ENCODE measurements at places on chromosomes 16 and 17.

GRCh38 chr17:33709881-33710280 is 416.8 kb upstream of the ASIC2 start:
- no peak for DNase-seq

DNA sequence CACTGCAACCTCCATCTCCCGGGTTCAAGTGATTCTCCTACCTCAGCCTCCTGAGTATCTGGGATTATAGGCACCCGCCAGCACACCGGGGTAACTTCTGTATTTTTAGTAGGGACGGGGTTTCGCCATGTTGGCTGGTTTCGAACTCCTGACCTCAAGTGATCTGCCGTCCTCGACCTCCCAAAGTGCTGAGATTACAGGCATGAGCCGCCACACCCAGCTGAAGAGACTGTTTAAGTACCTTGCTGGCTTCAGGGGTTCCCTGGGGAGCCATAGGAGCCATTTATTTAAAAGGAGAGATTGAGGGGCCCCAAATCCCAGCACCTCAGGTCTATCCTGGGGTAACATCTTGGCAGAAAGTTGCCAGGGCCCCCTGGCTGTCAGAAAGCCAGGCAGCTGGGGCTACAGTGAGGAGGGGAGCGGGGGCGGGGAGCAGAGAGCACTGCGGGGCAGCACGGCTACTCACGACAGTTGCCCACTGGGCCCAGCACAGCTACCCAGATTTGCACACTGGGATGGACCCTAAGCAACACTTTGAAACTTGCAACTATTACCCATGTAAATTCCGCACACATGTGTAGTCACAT is 1.6 kb downstream of the SNAI3 start:
- DNase-seq, result no peak

DNA sequence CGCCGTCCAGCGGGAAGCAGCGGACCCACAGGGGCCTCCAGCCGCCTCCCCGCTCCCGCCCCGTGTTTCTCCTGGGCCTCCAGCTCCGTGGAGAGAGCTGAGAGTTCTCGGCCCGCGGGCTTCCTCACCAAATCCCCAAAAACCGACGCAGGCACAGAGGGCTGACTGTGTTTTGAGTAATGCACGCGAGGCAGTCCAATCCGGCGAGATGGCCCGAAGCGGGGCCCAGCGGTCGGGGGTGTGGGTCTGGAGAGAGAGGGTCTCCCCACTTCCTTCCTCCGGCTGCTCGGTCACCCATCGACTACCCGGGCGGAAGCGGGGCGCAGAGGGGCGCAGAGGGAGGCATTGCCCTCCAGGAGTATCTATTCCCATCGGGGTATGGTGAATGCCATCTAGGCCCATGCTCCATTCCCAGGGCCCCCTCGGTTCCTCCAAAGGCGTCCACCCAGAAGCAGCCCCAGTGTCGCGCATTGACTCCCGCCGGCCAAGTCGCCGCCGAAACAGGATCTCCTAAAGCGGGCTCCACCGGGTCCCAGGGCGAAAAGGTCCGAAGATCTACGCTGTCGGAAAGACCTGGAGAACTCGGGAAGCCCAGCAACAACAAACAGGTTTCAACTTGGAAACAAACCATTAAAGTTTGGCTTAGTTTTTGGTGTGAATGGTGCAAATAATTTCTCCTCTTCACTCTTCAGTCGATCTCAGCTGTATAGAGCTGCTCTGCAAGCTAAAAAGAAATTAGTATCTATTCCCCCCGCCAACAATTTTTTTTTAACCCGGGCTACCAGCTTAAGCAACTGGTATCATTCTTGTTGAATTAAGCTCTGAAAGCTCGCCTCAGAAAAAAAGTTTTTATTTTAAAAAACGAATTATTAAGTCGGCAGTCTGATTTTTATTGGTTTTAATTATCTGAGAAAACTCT is 19.2 kb upstream of the HOXB13 start:
- no peak for DNase-seq

DNA sequence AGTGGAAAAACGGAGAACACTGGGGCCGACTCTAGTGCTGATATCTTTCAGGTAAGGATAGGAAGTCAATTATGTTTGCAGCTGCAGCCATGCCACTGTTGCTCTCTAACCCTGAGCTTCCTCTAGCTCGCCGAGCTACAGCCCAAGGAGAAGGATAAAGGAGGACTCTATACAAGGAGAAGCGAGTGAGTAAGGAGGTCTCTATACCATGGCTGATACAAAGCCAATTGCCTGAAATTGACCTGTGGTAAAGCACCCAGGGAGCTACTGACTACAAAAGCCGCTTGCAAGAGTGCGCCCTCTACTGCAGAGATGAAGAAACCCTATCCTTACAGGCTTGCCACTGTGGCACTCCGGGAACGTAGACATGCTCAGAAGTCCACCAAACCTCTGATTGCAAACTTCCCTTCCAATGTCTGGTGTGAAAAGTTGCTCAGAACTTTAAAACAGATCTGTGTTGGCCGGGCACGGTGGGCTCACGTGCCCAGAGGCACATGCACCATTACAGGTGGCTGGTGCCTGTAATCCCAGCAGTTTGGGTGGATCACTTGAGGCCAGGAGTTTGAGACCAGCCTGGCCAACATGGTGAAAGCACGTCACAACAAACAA is 10.8 kb upstream of the SLC46A1 start:
- DNase-seq, result peak; percentile 32

DNA sequence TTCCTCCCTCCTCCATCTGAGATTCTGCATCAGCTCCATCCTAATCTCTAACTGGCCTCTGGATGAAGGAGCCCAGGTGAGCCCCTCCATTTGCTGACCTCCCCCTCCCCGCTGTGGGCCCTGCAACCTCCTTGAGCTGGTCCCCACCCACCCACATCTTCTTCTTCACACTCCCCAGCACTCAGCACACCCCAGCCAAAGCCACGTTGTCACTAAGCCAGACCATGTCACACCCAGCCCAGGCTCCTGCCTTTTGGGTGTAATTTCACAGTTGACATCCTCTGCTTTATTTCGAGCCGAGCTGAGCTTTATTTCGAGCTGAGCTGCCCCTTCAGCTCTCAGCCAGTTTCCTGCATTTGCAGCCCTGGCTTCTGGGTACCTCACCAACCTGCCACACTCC is 282.7 kb upstream of the TNRC6C start:
- DNase-seq, result no peak

DNA sequence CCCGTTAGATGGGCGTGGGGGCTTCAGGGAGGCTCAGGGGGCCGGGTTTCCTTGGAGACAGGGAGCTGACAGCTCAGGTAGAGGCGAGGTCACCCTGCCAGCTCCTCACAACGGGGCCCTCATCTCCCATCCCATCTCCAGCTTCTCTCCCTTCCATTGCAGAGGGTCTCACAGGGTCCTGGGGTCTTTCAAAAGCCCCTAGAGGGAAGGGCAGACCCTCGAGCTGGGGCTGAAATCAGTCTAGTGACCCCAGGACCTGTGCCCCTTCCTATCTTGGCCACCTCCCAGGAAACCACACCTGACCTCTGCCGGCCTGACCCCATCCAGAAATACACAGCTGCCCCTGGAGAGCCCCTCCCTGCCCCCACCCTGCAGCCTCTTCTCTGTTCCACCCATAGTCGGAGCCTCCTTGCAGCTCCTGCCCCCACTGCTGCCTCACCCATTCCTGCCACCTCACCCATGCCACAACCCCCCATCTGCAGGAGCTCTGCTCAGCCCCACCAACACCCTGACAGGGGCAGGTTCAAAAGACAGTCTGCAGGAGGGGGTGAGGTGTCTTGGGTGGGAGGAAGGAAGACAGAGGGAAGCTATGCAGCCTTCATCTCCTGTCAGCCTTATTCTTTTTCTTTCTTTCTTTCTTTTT is 23.4 kb downstream of the PIK3R5 start:
- peak; percentile 48 for DNase-seq

GRCh38 chr16:19458722-19459379 is 41.2 kb downstream of the TMC5 start:
- no peak for DNase-seq

DNA sequence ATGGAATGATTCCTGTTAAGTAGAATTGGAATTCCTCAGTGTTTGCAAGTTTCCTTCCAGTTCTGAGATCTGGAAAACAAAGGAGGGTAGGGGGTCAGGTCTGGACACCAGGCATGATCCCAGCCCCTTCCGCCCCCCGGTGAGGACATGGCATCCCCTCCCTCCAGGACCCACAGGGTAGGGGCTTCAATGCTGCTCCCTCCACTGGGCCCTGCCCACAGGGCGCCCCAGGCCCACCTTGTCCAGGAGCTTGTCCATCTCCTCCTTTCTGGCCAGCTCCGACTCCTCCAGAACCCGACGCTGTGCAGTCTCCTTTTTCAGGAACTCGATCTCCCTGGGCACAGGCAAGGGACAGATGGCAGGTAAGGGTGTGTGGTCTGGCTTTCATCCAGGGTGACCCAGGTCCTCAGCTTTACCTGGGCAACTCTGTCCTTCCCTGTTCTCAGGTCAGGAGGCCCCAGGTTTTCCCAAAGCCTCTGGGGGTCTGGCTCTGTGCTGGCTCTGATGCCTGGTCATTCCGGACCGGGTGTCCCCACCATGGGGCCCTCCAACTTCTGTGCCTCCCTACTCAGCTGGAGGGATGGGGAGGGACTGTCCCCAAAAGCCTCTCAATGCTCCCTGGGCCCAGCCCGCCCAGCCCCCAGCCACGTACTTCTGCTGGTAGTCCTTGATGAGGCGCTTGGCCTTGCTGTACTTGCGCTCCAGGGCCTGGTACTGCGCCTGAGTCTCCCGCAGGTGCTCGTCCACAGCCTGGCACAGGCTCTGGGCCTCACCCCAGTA is 5.5 kb upstream of the SAMD14 start:
- no peak for DNase-seq

- DNase-seq, result no peak
Observed at GRCh38 chr16:3259836-3260235, 3.4 kb upstream of the MEFV start.

Measured in effector CD4-positive, alpha-beta T cell (primary cell).